ENCODE measurements at places on chromosomes 1 and 21. TPM values are rescaled to one million over a fixed set of nuclear protein-coding genes. Genes with fewer than 3 reads are reported as not detected.

GRCh38 chr1:51622455-51622913 lies 5.6 kb downstream of the OSBPL9 start:
- H3K27me3 ChIP-seq: no peaks in the 10 kb centered on the region
- H3K27ac ChIP-seq: no peak overlapping the region
- H3K4me3 ChIP-seq: no peak overlapping the region
- H3K36me3 ChIP-seq: no peaks in the 10 kb centered on the region
- peak; percentile 52 for DNase-seq

DNA sequence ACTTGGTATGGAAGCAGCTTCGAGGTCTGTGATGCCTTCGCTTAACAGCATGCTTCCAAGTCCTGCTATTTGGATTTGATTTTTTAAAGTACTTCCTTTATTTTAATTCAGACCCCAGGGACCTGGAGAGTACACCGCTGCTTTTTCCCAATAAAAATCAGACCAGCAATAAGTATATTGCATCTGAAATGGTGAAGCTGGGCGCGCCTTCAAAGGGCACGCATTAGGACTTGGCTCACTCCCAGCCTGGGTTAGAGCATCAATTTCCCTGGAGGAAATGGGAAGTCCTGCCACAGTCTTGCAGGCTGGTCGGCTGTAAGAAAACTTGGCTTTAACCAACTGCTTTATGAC lies 325.1 kb downstream of the RRAGC start:
- no peaks in the 10 kb centered on the region for H3K4me1 ChIP-seq
- H3K36me3 ChIP-seq: no peaks in the 10 kb centered on the region
- H3K27ac ChIP-seq: no peak overlapping the region

GRCh38 chr21:33831962-33832659 lies 83.5 kb downstream of the ATP5PO start:
- H3K27ac ChIP-seq: no peak overlapping the region
- H3K4me3 ChIP-seq: no peak overlapping the region
- H3K36me3 ChIP-seq: no peaks in the 10 kb centered on the region
- no peaks in the 10 kb centered on the region for H3K27me3 ChIP-seq
- DNase-seq: no peak
- H3K4me1 ChIP-seq: peaks cover 8% of the 10 kb centered on the region

DNA sequence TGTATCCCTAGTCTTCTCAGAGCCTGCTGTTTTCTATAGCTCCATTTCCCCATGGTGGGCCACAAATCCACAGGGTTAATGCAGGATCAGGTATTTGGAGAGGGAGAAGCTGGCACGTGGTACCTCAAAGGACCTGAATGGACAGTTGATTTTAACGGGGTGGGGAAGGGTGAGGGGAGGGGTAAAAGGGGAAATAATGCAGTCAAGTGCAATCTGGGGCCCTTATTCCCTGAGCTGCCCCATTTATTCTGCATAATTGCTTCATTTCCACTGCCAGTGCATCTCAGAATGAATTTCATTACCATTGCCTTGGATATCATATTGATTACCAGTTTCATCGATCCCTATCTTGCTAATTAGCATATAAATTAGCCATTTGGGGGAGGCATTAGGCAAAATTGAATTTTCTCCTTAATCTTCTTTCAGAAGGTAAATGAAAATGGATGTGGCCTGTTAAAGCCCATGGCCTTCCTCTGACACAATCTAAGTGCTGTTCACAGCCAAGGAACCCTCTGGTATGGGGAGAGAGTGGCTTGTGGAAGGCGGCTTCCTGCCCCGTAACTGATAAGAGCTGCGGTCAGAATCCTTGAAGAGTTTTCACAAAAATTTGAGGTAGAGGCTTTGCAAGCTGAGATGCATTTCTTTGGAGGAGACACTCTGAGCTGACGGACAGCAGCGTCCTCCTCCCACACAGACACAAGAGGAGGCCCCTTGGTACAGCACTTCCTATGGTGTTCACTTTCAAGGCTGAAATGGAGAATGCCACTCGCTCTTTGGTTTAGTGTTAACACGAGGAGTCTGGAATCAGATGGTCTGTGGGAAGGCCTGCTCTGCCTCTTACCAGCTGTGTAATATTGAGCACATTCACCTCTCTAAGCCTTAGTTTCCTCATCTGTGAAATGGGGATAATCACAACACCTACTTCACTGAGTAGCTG lies 34.4 kb downstream of the PHC2 start:
- no peak for DNase-seq
- no peak overlapping the region for H3K27ac ChIP-seq
- no peaks in the 10 kb centered on the region for H3K36me3 ChIP-seq

Gene NR5A2
- polyA plus RNA-seq: 4.1 TPM

DNA sequence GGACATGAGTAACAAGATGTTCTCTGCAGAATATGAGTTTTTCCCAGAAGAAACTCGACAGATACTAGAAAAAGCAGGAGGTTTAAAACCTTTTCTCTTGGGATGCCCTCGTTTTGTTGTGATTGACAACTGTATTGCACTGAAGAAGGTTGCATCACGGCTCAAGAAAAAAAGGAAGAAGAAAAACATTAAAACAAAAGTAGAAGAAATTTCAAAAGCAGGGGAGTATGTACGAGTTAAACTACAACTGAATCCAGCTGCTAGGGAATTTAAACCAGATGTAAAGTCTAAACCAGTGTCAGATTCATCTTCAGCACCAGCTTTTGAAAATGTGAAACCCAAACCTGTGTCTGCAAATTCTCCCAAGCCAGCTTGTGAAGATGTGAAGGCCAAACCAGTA lies 92.5 kb downstream of the TTC3 start:
- H3K4me1 ChIP-seq: no peaks in the 10 kb centered on the region
- no peak overlapping the region for H3K4me3 ChIP-seq

GRCh38 chr1:173427146-173428054 lies 49.7 kb upstream of the PRDX6 start:
- H3K27ac ChIP-seq: no peak overlapping the region
- no peaks in the 10 kb centered on the region for H3K4me1 ChIP-seq
- H3K27me3 ChIP-seq: no peaks in the 10 kb centered on the region
- H3K36me3 ChIP-seq: no peaks in the 10 kb centered on the region
- no peak overlapping the region for H3K4me3 ChIP-seq
- DNase-seq: no peak

GRCh38 chr1:109470245-109470644 lies 3.9 kb downstream of the SYPL2 start:
- H3K36me3 ChIP-seq: no peaks in the 10 kb centered on the region
- no peak for DNase-seq
- no peak overlapping the region for H3K4me3 ChIP-seq
- no peak overlapping the region for H3K27ac ChIP-seq
- H3K27me3 ChIP-seq: no peaks in the 10 kb centered on the region
- no peaks in the 10 kb centered on the region for H3K4me1 ChIP-seq

- DNase-seq: no peak
- H3K27me3 ChIP-seq: no peaks in the 10 kb centered on the region
- no peaks in the 10 kb centered on the region for H3K36me3 ChIP-seq
- H3K27ac ChIP-seq: no peak overlapping the region
- peaks cover 3% of the 10 kb centered on the region for H3K4me1 ChIP-seq
- H3K4me3 ChIP-seq: no peak overlapping the region
Measured at GRCh38 chr1:224219612-224220059, 36.6 kb downstream of the DEGS1 start.

GRCh38 chr21:43760391-43760958 lies 15.6 kb downstream of the CSTB start:
- H3K27ac ChIP-seq: no peak overlapping the region
- H3K4me1 ChIP-seq: peaks cover 7% of the 10 kb centered on the region
- no peak overlapping the region for H3K4me3 ChIP-seq
- DNase-seq: no peak
- no peaks in the 10 kb centered on the region for H3K36me3 ChIP-seq

GRCh38 chr1:227300682-227301081 lies 17.6 kb downstream of the CDC42BPA start:
- H3K4me1 ChIP-seq: no peaks in the 10 kb centered on the region
- no peak overlapping the region for H3K4me3 ChIP-seq
- H3K27me3 ChIP-seq: no peaks in the 10 kb centered on the region
- DNase-seq: no peak
- H3K36me3 ChIP-seq: no peaks in the 10 kb centered on the region
- H3K27ac ChIP-seq: no peak overlapping the region

Measured in ovary (tissue), 10 donors.